Right kidney (tissue), 9 donors: ENCODE measurements at places on chromosomes 2 and 18.

- no peak for DNase-seq
These were observed 127.6 kb downstream of the TDRD15 start for GRCh38 chr2:21251216-21251980.

DNA sequence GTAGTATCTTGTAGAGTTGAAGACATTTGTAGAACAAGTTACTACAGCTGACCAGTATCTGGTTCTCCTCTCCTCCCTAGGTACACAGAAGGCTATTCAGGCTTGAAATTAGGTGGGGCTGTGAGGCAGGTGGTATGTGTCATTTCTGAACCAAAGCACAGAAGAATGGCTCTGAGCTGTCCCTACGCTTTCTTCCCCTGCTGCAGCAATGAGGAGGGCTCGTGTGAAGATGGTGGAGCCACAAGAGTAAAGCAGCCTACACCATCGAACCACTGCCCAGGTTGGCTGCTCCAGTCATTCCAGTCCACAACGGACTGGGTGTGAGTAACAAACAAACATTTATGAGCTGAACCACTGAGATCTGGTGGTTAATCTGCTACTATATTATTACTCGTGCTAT, 148.9 kb downstream of the DTNB start:
- DNase-seq, result no peak

- no peak for DNase-seq
These were observed 35.4 kb downstream of the ANKRD29 start for GRCh38 chr18:23627321-23627720.

- DNase-seq, result no peak
These were observed 308.3 kb upstream of the SLC8A1 start for GRCh38 chr2:40760071-40760666.

DNA sequence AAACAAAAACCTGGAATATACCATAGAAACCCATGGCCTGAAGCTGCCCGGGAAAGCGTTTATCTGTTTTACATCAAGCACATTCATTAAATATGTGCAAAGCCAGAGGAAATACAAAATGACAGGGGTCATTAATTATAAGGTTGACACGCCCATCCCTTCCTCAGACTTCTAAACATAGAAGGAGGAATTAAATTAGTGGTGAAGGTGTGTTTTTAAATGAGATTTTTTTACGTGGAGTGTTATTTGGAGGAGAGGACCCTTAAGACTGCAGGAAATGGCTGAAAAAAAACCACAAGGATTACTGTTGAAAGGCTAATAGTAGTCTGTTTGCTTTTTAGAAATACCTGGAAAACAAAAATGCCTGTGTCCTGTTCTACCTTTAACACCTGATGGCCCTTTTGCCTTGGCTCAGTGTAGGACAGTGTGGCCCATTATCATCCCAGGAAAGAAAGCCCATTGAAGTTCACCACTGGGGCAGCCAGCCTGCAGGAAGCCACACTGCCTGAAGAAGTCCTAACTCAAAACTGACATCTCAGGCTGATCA, 123.2 kb downstream of the EPHA4 start:
- no peak for DNase-seq

GRCh38 chr18:75173738-75174137, 35.2 kb downstream of the PTGR3 start:
- DNase-seq, result no peak

DNA sequence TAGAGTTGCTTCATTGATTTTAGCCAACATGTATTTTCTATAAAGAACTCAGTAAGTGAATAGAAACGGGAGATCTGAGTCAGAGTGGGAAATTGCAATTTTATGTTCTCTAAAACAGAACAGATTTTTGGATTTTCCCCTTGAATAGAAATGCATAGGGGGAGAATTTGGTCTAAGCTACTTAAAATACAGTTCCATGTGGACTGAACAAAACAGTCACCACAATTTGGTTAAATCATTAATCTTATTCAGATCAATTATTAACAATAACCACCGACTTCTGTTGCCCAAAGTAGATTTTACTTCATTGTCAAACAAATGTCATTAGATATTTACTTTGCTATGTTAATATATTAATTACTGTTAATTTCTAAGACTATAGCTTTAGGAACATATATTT, 107.7 kb downstream of the SCG2 start:
- no peak for DNase-seq

GRCh38 chr2:96832754-96833507, 10.9 kb downstream of the ANKRD23 start:
- peak; percentile 67 for DNase-seq

- DNase-seq, result no peak
These were observed 102.8 kb upstream of the SALL3 start for GRCh38 chr18:78876868-78877267.

GRCh38 chr2:236221798-236222197, 42.4 kb downstream of the ASB18 start:
- no peak for DNase-seq

- no peak for DNase-seq
These were observed 33.1 kb downstream of the HJURP start for GRCh38 chr2:233821196-233821595.

GRCh38 chr18:58095222-58095621, 51.2 kb downstream of the NEDD4L start:
- no peak for DNase-seq

GRCh38 chr2:215189393-215189792, 51.0 kb upstream of the ABCA12 start:
- DNase-seq, result no peak

GRCh38 chr2:20416723-20417122, 30.2 kb upstream of the RHOB start:
- DNase-seq, result no peak

DNA sequence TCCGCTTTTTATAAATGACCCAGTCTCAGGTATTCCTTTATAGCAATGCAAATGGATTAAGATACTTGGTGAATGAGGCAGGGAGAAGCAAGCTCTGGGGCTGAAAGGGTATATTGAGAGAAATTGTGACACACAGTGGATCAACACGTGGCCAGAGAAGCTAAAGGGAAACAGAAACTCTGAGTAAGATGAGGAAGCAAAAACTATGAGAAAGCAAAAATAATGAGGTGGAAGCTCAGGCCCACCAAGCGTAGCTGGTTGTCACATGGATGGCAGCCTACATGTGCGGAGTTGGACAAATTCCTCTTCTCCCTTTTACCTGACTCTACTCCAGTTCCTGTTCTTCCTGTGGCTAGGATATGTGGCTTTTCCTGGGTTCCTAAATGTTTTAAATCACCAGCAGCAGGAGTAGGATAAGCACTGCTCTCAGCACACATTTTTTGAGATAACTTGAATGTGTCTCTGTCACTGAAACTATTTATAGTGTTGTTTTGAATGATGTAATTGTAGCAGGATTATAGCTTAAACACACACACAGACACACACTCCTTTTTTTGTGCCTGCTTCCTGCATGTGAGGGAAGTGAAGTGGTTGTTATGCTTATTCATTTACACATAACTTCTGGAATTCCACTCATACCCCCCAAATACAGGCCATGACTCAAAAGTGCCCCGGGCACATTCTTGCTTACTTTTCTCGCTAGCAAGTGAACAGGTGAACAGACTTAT, 30.1 kb upstream of the EPC2 start:
- DNase-seq, result peak; percentile 18

- peak; percentile 34 for DNase-seq
These were observed 837 bp upstream of the ACSL3 start for GRCh38 chr2:222859786-222860612.

- no peak for DNase-seq
These were observed 80.1 kb upstream of the CTDP1 start for GRCh38 chr18:79599441-79599931.

DNA sequence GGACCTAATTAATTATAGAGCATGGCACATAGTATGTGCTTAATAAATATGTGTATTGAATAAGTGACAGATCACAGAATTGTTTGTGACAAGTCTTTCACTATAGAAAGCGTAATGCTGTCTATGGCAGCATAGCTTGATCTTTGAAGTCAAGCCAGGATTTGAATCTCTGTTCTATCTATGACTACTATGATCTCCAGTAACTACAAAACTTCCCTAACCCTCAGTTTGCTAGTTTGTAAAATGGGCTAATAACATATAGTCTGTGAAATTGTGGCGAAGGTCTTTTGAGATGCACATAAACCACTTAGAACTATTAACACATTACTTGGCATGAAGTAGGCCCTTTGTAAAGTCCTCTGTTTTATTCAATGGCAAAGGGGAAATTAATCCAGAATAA, 4.0 kb upstream of the FHL2 start:
- DNase-seq, result no peak

GRCh38 chr2:17239550-17239949, 278.7 kb downstream of the RAD51AP2 start:
- DNase-seq, result no peak
